Articular chondrocyte of knee joint (primary cell): ENCODE measurements at places on chromosomes 11 and 22. TPM values are rescaled to one million over a fixed set of nuclear protein-coding genes. Genes with fewer than 3 reads are reported as not detected.

IL10RA gene
- 0.11 and 0.78 TPM in 2 replicates for total RNA-seq

SCGB1A1 gene
- total RNA-seq: not detected in 2 replicates

RTN4RL2 gene
- total RNA-seq: 0.39 TPM in 1 of 2 replicates, not detected in the other

OR52E4 gene
- total RNA-seq: not detected in 2 replicates

GAB4 gene
- not detected in 2 replicates for total RNA-seq

ANKRD49 gene
- 15.4 and 17.7 TPM in 2 replicates for total RNA-seq

APOA4 gene
- total RNA-seq: not detected in 2 replicates

TSPAN18 gene
- total RNA-seq: 0.43 and 0.52 TPM in 2 replicates

SEPTIN3 gene
- under 0.01 and 0.22 TPM in 2 replicates for total RNA-seq

POTEH gene
- not detected in 2 replicates for total RNA-seq

GP1BB gene
- total RNA-seq: 1.4 and 2.6 TPM in 2 replicates

NCR3LG1 gene
- total RNA-seq: 6.4 and 14.4 TPM in 2 replicates

ZDHHC24 gene
- total RNA-seq: 7.7 and 9.5 TPM in 2 replicates

SLC37A2 gene
- 0.22 and 0.52 TPM in 2 replicates for total RNA-seq

HSD17B12 gene
- total RNA-seq: 115 and 136 TPM in 2 replicates

NAALADL1 gene
- total RNA-seq: 18.5 and 25.1 TPM in 2 replicates

DLG2 gene
- 3.5 and 5.8 TPM in 2 replicates for total RNA-seq

TMEM134 gene
- total RNA-seq: 20.3 and 28.2 TPM in 2 replicates

MAPK8IP2 gene
- 0.86 and 1.0 TPM in 2 replicates for total RNA-seq

SNX32 gene
- 1.2 and 2.2 TPM in 2 replicates for total RNA-seq

ASPHD2 gene
- total RNA-seq: 2.6 and 4.8 TPM in 2 replicates

ALG9 gene
- total RNA-seq: 43.1 and 44.0 TPM in 2 replicates

PANX2 gene
- 0.11 and 0.26 TPM in 2 replicates for total RNA-seq

NRIP3 gene
- 10.2 and 11.1 TPM in 2 replicates for total RNA-seq

ROBO4 gene
- 0.26 and 1.1 TPM in 2 replicates for total RNA-seq

RIC3 gene
- total RNA-seq: 1.2 and 1.6 TPM in 2 replicates

HBG2 gene
- total RNA-seq: not detected in 2 replicates

ST14 gene
- not detected in 2 replicates for total RNA-seq

KDELR3 gene
- total RNA-seq: 172 and 206 TPM in 2 replicates

WNT7B gene
- total RNA-seq: 0.22 TPM in 1 of 2 replicates, not detected in the other

MMP11 gene
- 3.9 and 4.1 TPM in 2 replicates for total RNA-seq

OR8A1 gene
- total RNA-seq: under 0.01 TPM in 1 of 2 replicates, not detected in the other

KRTAP5-1 gene
- total RNA-seq: not detected in 2 replicates

CHRM1 gene
- total RNA-seq: not detected in 2 replicates

LMO2 gene
- 0.65 and 1.7 TPM in 2 replicates for total RNA-seq

OLFML1 gene
- 1.3 and 6.7 TPM in 2 replicates for total RNA-seq

OR8D1 gene
- not detected in 2 replicates for total RNA-seq

VPREB1 gene
- total RNA-seq: not detected in 2 replicates

SERPIND1 gene
- total RNA-seq: not detected in 2 replicates

OR52W1 gene
- total RNA-seq: not detected in 2 replicates

OR5A1 gene
- not detected in 2 replicates for total RNA-seq

MPZL3 gene
- 3.0 and 6.9 TPM in 2 replicates for total RNA-seq

C11orf65 gene
- total RNA-seq: 0.65 and 1.5 TPM in 2 replicates

LRRC32 gene
- 13.0 and 13.5 TPM in 2 replicates for total RNA-seq

TRPC6 gene
- total RNA-seq: 0.26 and 0.65 TPM in 2 replicates

SLC22A12 gene
- not detected in 2 replicates for total RNA-seq

CDCA5 gene
- total RNA-seq: 5.4 and 7.7 TPM in 2 replicates

HEPACAM gene
- total RNA-seq: not detected in 2 replicates

GSTT2 gene
- 0.78 TPM in 1 of 2 replicates, not detected in the other for total RNA-seq

C11orf87 gene
- total RNA-seq: 0.13 and 0.43 TPM in 2 replicates

BRSK2 gene
- total RNA-seq: under 0.01 TPM in 1 of 2 replicates, not detected in the other

FOLH1 gene
- not detected in 2 replicates for total RNA-seq

KCNJ4 gene
- total RNA-seq: not detected in 2 replicates

MIAT gene
- total RNA-seq: 0.76 and 0.78 TPM in 2 replicates

OPCML gene
- total RNA-seq: 0.26 and 0.65 TPM in 2 replicates

UBQLN3 gene
- 0.11 and 0.13 TPM in 2 replicates for total RNA-seq

GPR137 gene
- total RNA-seq: 10.6 and 11.1 TPM in 2 replicates

API5 gene
- total RNA-seq: 114 and 115 TPM in 2 replicates
